ENCODE measurements at places on chromosomes 12 and 14.

DNA sequence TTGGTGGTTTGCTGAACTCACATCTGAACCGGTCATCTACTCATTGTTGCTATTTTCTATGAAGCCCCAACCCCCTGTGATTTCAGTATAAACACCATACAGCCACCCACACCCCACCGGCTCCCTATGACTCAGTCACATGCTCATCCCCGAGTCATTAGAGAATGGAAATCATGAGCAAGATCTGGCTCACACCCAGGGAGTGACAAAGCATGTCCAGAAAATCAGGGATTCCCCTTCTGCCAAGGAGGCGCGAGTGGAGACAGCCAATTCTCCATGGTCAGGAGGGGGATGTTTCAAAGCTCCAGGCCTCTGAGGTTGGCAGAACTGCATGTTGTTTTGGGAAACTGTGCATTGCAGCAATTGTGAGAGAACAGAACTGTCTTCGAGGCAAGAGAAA lies 657.5 kb upstream of the TBX3 start:
- no peak for DNase-seq

GRCh38 chr12:117030187-117030900 lies 68.9 kb downstream of the TESC start:
- no peak for DNase-seq

- DNase-seq, result no peak
Observed at GRCh38 chr12:44307506-44308168, 471.8 kb downstream of the TMEM117 start.

DNA sequence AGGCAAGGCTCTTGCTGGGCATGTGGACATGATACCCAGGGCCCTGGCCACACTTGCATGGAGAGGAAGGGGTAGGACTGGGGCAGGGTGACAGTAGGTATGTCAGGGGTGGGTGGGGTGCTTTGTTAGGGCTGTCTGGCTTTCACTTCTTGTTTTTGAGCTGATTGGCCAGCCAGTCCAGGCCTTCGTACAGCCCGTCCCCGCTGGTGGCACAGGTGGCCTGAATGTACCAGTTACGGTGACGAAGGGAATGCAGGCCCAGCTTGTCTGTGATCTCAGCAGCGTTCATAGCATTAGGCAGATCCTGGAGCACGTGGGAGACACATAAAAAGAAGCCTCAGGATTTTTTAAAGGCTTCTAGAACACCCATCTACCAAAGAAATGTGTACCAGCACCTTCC lies 13.5 kb upstream of the FKBP11 start:
- DNase-seq, result no peak

DNA sequence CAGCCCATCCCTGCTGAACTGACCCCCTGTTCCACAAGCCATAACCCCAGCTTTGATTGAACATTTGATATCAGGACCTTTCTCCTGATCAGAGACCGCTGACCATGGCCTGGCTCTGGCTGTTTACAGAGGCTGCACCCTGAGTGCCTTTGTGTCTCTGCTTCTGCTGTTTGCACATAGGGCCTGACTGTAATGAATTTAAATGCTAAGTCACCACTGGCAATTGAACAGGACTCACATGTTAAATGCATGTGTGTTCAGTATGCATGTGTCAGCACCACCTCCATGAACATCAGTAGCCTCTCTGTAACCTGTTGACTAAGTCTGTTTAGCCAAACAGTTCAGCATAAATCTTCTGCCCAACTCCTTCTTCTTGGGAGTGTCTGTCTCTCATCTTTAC lies 690.3 kb downstream of the TMEM121 start:
- no peak for DNase-seq

GRCh38 chr14:64775081-64775777 lies 71.0 kb downstream of the PLEKHG3 start:
- no peak for DNase-seq

DNA sequence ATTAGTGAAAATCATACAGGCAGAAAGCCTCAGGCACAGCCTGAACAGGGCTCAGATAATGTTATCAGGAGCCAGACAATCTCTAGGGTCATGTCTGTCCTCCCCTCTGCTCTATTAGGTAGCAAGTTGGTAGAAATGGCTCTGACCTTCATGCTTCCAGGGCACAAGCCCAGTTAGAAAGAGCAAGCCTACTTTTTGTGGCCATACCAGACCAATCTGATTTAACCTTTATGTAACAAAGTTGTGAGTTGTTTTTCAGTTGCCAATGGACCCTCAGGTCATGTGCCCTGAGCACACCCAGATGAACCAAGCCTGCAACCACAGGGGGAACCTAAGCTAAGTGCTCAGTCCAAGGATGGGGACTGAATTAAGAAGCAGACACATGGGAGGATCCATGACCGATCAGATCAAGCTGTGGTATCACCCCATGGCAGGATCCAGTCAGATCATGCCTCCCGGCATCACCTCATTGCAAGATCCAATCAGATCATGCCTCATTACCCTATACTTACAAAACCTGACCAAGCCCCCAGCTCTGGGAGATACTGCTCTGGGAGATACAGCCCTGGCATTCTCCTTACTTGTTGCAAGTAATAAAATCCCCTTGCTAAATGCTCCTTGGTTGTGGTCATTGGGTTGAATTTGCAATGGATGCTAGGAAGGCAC lies 18.8 kb upstream of the HIGD1C start:
- DNase-seq, result peak; percentile 66

GRCh38 chr12:19125325-19125724 lies 4.2 kb upstream of the PLEKHA5 start:
- no peak for DNase-seq

DNA sequence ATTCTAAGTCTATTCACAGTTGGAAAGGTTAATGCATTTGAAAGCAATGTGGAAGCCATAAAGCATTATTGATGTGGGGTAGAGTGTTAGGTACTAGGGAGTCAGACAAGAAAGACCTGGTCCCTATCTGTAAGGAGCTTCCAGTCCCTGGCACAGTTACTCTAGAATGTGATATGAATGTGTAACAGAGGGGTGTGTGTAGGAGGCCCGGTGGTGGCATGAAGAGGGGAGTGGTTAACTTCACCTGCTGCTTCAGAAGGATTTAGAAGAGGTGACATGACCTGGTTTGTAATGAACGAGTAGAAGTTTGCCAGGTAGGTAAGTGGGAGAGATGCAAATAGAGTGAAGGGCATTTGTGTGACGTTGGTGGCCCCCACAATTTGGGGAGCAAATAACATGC lies 15.1 kb upstream of the GALNT6 start:
- no peak for DNase-seq

DNA sequence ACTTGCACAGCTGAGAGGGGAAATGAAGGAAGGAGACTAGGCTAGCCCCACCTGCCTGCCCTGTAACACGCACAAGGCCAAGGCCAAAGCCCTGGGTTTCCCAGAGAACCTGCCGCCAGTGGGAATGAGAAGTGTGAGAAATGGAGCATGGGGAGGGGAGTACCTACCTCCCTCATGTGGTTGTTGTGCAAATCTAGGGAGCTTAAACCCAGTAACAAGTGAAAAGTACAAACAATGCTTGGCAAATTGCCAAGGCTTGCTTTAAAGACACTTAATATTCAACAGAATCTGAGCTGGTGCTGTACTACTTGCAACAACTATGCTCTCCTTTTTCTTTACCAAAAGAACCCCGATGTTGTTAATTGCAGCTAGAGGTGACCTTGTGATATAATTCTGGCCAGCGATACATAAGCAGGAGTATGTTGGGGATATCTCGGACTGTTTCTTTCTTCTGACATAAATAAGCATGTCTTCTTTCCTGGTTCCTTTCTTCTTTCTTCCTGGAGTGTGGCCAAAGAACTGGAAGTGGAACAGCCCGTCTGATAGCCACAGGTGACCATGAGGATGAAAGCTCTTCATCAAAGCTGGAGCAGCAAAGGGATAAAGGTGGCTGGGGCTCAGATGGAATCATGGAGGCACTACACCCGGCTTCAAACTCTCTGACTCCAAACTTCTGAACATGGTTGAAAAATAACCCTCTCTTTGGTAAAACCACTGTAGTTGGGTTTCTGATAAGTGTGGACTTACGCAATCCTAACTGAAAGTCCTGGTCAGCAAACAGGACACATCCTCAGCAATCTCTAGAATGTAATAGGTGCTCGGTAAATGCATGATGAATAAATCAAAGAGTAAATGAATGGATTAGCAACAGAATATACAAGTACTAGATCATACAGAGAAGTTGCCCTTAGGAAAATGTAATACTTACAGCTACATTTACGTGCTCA lies 207.9 kb downstream of the NUAK1 start:
- no peak for DNase-seq

DNA sequence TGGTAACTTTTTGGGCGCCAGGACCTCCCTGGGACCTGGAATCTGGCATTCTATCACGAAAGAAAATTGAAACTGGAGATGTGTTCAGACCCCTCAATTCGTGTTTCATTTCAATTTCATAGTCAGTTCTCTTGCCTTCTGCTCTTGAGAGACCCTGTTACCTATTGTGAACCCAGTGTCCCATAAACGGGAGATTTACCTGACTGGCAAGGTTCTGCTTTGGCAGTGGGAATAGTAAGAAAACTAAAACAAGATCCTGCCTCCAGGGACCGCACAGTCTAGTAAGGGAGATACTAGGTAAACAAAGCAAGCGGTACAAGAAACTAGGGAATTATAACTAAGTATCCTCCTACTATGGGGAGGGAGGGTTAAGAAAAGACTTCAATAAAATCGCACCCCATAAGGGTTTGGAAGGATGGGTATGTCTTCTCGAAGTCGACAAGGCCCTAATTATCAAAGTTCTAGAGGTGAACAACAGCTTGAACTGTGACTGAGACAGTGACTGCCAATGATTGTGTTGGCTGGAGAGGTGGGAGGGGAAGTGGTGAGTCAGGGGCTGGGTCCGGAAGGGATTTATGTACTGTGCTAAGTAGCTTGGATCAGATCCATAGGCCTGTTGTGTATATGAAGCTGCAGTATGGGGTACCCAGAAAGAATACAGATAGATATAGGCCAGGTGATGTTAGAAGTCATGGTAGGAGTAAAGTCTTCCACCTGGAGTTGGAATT lies 754 bp downstream of the ACSS3 start:
- DNase-seq, result no peak

GRCh38 chr12:26928661-26929060 lies 9.1 kb downstream of the INTS13 start:
- no peak for DNase-seq

GRCh38 chr12:114701104-114701414 lies 17.1 kb upstream of the TBX3 start:
- DNase-seq, result no peak

DNA sequence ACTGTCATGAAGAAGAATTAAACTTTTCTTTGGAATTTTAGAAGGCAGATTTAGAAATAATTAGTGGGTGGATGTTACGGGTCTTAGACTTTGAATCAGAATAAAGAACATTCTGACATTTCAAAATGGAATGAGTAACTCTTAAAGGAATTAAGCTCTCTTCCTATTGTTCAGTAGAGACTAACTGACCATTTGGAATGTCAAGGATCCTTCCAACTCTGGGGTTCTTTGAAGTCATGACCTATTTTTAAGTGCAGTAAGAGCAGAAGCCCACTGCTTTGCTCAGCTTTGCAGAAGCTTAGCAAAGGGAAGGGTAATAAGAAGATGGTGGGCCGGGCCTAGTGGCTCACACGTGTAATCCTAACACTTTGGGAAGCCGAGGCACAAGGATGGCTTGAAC lies 4.0 kb downstream of the CHURC1 start:
- DNase-seq, result no peak

DNA sequence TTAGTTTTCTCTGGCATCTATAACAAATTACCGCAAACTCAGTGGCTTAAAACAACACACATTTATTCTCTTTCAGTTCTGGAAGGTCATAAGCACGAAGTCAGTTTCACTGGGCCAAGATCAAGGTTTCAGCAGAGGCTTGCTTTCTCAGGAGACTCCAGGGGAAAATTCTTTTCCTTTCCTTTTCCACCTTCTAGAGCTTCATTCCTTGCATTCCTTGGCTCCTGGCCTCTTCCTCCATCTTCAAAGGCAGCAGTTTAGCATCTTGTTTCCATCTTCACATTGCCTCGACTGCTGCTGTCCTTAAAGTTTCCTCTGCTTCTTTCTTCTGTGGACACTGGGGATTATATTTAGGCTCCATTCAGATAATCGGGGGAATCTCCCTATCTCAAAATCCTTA lies 106.1 kb downstream of the PDE3A start:
- DNase-seq, result no peak

- DNase-seq, result no peak
Observed at GRCh38 chr12:89154743-89155499, 197.4 kb downstream of the DUSP6 start.

- DNase-seq, result no peak
Observed at GRCh38 chr12:12564911-12565310, 2.2 kb upstream of the DUSP16 start.

DNA sequence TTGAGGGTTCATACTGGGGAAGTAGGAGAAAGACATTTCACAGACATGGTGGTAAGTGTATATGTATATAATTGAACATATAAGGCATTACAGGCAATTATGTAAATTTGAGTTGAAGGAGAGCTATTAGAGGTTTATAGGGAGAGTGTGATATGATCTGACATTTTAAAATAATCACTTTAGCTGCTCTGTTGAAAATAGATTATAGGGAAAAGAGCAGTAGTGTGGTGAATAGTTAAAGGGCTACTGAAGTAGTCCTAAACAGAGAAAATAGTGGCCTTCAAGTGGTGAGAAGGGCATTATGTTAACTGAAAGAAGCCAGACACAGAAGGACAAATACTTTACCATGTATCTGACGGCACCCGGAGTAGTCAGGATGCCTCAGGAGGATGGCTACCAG lies 234.2 kb downstream of the SLC41A2 start:
- peak; percentile 41 for DNase-seq

- no peak for DNase-seq
Observed at GRCh38 chr12:1845427-1845826, 25.1 kb downstream of the LRTM2 start.

- DNase-seq, result peak; percentile 23
Observed at GRCh38 chr14:74804219-74804825, 41.2 kb downstream of the YLPM1 start.

DNA sequence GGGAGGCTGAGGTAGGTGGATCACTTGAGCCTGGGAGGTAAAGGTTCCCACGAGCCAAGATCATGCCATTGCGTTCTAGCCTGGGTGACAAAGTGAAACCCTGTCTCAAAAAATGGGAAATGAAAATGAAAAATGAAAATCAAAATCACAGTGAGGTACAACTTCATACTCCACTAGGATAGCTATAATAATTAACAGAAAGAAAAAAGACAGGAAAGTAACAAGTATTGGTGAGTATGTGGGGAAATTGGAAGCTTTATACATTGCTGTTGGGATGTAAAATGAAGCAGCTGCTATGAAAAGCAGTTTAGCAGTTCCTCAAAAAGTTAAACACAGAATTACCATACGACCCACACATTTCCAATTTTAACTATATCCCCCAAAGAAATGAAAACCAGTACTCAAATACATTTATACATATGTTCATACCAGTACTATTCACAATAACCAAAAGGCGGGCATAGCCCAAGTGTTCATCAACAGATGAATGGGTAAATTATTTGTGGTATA lies 22.2 kb downstream of the SGPP1 start:
- DNase-seq, result no peak

- no peak for DNase-seq
Observed at GRCh38 chr12:20268121-20268732, 100.1 kb upstream of the PDE3A start.

- DNase-seq, result no peak
Observed at GRCh38 chr12:85310025-85310424, 30.0 kb downstream of the ALX1 start.

DNA sequence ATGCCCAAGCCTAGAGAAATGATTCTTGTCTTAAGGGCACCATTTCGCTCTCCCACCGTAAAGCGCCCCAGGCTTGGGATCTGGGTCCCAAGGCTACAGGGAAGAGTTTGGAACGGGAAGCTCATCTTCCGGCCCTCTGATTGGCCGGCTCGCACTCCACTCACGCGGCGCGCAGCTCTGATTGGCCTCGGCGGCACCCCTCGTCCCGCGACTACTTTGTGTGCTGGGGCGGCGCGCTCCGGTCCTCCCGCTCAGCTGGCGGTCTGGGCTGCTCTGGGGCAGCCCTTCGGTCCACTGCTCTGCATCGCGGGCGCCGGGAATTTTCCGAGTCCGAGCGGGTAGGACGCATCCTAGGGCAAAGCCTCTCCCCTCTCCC lies 886 bp upstream of the FUT8 start:
- DNase-seq, result peak; percentile 93

Measured in BE2C (cell line).